ENCODE measurements at places on chromosomes 1 and 21.

DNA sequence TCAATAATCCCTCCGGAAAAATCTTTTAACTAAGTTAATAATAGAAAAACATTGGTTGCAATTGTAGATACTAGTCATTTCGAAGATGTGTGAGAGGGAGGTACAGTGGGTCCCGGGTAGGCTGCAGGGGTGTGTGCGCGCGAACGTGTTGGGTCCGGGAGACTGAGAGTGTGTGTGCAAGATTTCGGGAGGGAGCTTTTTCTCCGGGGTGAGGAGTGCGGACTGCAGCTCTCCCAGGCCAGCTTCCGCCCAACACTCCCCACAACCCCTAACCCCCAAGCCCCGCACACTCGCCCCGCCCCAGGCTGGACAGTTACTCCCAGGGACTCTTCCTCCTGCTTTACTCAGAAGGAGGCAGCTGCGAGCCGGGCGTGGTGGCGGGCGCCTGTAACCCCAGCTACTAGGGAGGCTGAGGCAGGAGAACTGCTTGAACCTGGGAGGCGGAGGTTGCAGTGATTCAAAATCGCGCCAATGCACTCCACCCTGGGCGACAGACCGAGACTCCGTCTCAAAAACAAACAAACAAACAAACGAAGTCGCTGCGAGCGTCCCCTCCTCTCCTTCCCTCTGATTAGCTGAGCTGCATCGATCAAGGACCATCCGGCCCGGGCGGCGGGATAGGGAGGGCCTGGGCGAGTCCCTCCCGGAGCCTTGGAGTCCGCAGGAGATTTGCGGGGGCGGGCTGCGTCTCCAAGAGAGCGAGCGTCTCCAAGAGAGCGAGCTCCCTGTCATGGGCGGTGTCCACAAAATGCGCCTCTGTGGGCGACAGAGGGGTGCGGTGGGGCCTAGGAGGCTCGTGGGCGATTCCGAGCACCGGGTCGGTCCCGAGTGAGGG, 28.3 kb upstream of the PPM1J start:
- no peak for DNase-seq

DNA sequence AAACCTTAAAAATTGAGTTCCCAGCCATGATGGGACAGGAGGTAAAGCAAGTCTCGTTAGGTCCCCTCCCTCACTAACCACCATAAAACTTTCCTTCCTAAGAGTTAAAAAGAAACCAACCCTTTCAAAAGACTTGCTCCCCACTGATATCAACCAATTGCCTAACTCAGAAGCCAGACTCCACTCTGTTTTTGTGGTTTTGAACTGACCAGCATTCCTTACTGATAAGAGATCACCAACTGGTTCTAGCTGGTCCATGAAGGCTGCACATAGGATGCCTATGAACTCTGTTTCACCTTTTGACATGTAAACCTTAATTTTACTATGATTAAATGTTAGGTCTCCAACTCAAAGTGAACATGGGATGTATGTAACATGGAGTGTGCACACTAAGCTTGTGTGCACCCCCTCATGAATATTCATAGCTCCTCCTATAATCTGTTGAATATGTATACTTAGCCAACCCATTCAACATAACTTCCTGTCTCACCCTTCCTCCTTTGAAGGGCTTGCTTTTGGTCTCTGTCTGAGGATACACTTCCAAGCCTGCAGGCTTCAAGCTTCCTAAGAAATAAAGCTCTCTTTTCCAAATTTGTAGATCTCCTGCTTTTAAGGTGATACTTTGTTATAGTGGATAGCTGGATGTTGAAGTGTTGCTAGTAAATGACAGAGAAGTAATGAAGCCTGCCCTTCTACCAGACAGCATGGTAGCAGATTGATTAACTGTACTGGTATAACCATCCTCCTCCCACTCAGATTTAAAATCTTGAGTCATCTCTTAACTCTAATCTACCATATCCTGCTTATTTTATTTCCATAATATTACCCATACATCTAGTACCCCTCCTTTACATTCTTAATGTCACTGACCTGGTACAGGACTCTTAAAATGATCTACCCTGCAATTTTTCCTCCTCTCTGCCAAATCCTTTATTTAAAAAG, 95.6 kb downstream of the ZNF644 start:
- DNase-seq = no peak

DNA sequence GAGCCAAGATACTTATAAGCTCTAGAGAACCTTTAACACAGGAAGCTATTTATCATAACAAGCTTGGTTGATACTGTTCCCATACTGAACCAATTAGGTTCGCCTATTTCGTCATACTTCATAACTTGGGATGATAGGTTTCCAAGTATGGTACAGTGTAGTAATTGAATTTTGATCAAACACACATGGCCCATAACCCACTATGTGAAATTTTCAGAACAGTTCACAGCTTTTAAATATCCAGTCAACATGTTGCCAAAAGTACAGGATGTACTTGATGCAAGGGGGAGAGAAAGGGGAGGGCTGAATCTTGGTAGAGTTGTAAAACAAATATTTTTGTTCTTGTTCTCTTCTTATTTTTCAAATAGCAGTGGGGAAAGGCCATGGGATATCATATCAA, 86.6 kb downstream of the TM2D1 start:
- no peak for DNase-seq

DNA sequence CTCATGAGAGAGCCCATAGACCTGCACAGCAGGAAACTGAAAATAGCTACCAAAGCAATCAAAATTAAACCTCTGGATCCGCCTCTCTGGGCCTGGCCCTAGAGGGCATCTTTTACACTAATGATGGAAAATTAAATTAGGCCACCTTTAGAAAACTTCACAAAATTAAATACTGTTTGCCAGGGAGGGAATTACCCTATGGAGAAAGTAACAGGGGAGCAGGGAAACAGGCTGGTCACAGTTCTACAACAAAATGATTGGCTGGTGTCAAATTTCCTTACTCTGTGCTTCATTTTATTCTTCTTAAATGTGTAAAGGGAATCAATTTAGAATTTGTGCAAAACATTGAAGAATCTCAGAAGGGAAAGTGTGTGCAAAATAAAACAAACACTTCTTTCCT, 62.4 kb downstream of the SPATA46 start:
- no peak for DNase-seq

DNA sequence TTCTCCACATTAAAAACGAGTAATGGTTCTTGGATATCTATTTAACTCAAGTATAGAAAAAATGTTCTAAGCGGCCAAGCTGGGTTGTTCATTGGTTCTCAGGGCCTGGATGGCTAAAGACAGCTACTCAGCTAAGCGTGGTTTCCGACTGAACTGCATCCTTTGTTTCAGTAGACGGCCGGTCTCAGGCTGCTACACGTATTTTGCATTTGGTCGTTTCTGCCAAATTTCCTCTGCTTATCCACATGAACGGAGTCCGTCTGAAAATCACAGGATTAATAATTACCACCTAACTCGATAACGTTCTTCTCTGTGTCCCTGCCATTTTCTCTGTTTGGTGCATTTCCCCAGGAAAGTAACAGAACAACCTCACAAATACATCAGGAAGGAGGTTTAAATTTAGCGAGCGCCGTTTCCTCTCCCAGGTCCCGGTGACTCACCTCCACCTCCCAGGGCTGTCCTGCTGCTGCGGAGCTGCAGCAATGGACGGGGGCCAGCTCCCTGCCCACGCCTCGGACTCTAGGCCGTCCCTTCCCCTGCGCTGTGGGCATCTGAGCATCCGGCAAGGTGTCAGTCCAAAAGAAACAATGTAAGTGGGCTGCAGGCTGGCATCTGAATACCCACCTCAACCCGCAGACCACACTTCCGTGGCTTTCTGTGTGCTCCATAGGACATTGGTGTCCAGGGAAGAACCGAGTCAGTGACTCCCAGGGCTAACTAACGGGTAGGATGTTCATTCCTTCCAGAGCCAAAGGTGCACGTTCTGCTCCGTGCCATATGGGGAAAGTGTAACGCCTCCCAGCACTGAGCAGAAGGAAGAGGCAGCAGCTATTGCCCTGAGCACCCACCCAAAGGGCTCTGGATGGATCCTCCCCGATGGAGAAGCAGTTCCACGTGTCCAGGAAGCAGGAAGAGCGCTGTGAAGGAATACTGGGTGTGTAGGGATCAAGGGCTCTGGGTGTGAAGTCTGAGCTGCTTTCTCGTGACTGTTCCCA, 4.1 kb upstream of the GABRD start:
- DNase-seq = no peak

- no peak for DNase-seq
These were observed 72.8 kb upstream of the CD55 start for GRCh38 chr1:207248544-207249198.

DNA sequence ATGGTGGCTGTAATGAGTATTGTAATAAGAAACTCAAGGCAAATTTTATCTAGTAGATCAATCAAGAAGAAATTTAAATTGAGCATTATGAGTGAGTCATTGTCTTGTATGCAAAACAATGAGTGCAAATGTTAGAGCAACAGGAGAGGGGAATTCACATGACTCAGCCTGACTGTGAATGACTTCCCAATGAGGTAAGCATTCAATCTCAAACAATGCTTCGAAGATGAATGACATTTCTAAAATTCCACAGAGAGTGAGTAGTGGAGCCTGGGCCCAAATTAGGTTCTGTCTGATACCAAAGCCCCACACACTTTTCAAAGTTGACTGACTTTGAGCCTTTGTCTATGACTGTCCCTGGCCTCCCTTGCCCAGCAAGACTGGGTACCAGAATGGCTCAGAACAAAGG, 738.0 kb downstream of the PTPRU start:
- no peak for DNase-seq

DNA sequence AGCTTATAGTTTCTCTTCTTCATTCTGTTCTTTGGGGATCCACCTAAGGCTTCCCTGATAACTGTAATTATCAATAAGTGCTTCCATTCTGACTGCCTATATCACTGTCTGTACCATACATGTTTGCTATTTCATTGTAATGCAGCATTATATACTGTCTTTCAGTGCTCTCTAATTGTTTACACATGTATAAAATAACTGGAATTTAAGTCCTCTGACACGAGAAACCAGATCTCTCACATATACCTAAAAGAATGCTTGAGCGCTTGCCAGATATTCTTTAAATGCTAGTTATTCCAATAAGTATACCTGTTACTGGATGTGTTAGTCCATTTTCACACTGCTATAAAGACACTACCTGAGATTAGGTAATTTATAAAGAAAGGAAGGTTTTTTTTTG, 34.7 kb downstream of the CELF3 start:
- DNase-seq = no peak

DNA sequence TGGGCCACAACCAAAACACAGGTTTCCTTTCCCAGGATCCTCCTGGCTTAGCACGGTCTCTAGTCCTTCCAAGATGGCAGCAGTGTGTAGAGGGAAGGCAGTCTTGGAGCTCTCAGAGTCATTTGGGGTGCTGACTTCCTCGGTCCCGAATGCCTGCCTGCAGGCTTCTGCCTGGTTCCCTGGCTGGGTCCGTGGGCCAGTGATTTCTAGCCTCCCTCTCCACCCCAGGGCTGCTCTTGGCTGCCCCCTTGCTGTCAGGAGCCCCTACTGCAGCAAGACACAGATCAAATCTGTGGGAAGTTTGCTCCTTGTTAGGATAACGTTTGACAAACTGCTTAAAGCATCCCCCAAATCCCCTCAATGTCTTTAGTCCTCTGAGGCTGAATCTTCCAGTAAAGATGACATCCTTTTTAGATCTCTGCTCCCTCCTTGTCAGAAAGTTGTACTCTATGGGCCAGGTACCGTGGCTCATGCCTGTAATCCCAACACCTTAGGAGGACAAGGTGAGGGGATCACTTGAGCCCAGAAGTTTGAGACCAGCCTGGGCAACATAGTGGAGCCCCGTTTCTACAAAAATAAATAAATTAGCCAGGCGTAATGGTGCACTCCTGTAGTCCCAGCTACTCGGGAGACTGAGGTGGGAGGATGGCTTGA, 272.5 kb downstream of the RRAGC start:
- peak; percentile 52 for DNase-seq

- no peak for DNase-seq
These were observed 243.2 kb downstream of the PTBP2 start for GRCh38 chr1:96964761-96965160.

DNA sequence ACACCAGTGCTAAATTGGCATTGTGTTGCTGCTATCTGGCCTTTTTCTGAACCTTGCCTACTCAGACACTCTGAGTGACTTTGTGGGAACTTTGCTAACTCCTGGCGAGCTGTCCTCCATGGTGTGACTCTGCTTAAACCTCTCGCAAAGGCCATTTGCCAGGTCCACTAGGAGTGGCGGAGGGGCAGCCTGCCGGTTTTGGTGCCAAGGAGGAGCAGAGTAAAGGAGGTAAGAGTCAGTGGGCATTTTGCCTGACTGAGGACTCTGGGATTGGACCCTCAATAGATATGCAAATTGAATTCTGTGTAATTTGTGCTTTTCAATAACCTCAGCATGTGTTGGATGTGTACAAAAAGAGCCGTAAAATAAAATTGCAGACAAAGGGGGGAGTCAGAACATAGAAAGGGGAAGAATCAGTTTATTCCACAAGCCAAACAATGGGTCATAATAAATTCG, 386.6 kb upstream of the NFIA start:
- no peak for DNase-seq

Data from stimulated activated CD4-positive, alpha-beta T cell treated with anti-CD3 and anti-CD28 coated beads, Interleukin-12 subunit alpha, Interleukin-12 subunit beta, amount 100 ng/mL, for 4 hours (primary cell).